ENCODE measurements at places on chromosomes 12 and 14. TPM values are rescaled to one million over a fixed set of nuclear protein-coding genes. Genes with fewer than 3 reads are reported as not detected.

ZC3H10 gene
- total RNA-seq, result 5.9 TPM

ZDHHC22 gene
- total RNA-seq, result not detected

E2F7 gene
- total RNA-seq, result 2.3 TPM

SSTR1 gene
- 0.63 TPM for total RNA-seq

ITGA5 gene
- total RNA-seq, result 239 TPM

CLEC9A gene
- total RNA-seq, result not detected

TMEM229B gene
- 0.81 TPM for total RNA-seq

SDSL gene
- total RNA-seq, result 5.9 TPM
